ENCODE measurements at places on chromosomes 2 and 18.

- DNase-seq: no peak
These were observed 668.2 kb upstream of the PKDCC start for GRCh38 chr2:41379496-41380221.

DNA sequence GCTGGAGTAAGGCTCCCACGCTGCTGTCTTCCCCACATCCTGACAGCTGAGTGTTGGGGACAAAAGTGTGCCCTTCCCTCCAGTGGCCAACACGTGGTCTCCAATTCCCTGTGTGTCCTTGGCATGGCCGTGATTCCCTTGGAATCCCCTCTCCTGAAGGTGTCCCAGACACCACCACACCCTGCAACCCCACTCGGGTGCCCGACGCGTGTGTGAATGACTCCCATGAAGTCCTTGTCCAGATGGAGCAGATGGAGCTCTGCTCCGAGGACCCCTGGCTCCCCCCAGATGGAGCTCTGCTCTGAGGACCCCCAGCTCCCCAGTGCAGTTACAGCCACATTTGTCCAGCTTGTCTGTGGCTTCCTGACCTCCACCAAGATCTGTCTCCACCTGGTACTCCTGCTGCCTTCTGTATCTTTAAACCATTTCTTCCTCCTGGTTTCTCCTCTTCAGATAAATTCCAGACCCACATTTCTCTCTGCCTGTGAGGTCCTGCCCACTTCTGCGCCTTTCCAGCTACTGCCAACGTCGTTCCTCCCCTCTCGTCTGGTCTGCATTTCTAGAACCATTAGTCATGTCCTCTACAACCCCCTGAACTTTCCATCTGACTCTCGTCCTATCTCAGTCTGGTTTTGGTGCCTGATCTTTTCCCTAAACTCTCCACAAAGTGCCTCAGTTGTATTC is 86.8 kb upstream of the PXDN start:
- peak; percentile 44 for DNase-seq

DNA sequence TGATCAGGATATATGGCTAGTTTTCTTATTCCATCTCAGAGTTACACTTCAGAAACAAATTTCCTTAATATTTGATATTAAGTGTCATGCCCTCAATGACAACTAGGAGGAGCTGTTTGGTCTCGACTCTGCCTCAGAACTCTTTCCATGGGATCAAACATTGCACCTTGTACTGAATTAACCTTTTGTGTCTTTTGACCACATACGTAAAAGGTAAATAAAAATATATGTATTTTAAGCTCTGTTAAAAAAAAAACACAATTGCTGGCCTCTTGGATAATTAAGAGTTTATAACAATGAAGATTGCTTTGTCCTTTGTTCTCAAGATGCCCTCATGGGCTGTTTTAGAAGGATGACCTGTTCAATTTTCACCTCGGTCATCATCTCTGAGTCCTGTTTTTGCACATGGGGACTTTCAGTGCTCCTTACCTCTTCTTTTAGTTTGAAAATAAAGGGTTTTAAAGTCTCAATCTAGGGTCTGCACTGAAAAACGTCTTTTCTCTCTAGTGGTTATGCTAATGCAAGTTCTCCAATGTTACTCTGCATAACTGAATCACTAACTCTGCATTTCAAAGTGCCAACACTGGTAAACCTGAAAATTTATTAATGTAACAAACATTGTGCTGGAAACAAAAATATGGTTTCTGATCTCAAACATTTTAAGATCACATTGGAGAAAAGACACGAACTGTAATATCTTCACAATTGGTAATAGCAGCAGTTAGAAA is 18.8 kb upstream of the FN1 start:
- DNase-seq: peak; percentile 40

- DNase-seq: peak; percentile 52
These were observed 56.7 kb upstream of the ACKR3 start for GRCh38 chr2:236512902-236513435.

- no peak for DNase-seq
These were observed 118.9 kb downstream of the TMEM182 start for GRCh38 chr2:102880731-102881130.

GRCh38 chr2:11738589-11739436 is 7.6 kb upstream of the LPIN1 start:
- DNase-seq: peak; percentile 90

- no peak for DNase-seq
These were observed 199.4 kb downstream of the SATB2 start for GRCh38 chr2:199258291-199258690.

DNA sequence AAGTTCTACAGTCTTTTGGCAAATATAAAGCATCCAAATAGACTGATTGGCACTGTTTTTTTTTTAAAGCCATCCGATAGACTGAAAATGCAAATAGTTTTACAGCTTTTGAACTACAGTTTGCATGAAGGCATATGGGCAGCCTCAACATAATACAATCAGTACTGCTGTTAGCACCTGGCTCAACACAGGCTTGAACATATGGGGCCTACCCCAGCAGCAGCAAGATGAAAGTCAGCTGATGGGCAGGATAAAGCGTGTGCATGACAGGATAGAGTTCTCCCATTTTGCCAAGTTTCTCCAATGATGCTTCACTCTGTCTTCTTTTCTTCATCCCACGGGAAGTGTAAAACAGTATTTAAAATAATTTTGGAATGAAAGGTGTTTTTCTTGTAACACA is 1.3 kb upstream of the AKAIN1 start:
- no peak for DNase-seq

GRCh38 chr18:12840382-12840781 is 43.7 kb downstream of the PTPN2 start:
- DNase-seq: no peak

GRCh38 chr2:161979490-161979889 is 94.5 kb downstream of the DPP4 start:
- no peak for DNase-seq

- DNase-seq: no peak
These were observed 9.5 kb downstream of the DUSP19 start for GRCh38 chr2:183088061-183088460.

DNA sequence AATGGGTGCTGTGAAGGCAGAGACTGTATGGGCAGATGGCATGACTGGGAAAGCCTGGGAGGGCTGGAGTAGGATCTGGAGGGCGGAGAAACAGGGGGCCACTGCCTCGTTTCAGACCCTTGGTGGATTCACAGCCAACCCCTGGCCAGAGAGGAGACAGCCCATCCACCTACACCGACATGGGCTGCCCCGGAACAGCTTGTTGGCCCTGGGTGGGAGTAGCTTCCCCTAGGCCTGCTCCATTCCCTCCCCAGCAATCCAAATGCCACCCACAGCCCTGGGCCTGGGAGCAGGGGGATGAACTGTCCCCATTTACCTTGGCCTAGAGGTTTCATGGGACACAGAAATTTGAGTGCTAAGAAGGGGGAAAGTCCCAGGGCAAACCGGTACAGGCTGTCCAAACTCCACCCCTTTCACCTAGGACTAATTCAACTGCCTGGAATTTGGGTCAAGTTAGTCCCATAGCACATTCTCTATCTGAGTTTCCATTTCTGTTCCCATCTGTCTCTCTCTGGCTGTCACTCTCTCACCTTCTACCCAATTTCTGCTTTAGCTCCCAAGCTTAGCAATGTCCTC is 37.0 kb downstream of the LBH start:
- no peak for DNase-seq

DNA sequence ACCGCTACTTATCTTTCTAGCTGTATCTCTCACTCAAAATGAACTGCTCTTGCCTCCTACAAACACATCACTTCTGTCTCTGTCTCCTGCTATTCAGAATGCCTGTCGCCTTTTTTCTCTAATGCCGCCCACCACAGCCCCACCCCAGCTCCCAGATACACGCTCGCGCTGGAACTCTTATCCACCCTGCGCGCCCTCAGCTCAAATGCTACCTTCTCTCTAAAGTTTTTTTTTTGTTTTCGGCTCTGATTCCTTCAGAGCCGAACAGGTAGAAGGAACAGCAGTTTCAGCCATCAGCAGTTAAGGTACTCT is 3.9 kb upstream of the SOS1 start:
- no peak for DNase-seq

GRCh38 chr2:35989040-35989439 is 366.5 kb upstream of the CRIM1 start:
- DNase-seq: no peak

DNA sequence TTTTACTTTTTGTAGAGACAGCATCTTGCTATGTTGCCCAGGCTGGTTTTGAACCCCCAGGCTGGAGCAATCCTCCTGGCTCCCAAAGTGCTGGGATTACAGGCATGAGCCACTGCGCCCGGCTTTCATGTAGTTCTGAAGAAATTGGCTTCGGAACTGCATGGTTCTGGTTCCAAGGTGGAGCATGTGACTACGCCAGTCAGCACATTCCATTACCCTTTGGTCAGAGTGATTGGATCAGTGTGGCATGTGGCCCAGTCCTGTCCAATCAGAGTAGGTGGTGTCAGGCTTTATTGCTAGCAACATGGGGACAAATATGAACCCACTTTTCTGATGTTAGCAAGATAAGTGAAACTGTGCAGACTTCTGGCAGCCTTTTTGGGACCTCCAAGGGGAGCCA is 16.3 kb upstream of the ATOH8 start:
- DNase-seq: peak; percentile 72

GRCh38 chr2:215917953-215918620 is 95.3 kb downstream of the MREG start:
- DNase-seq: peak; percentile 94

GRCh38 chr2:201248288-201248844 is 12.0 kb upstream of the CASP8 start:
- no peak for DNase-seq
